ENCODE measurements at places on chromosomes 7 and 10. TPM values are rescaled to one million over a fixed set of nuclear protein-coding genes. Genes with fewer than 3 reads are reported as not detected.

GRCh38 chr10:1608851-1609647 is 128.3 kb downstream of the ADARB2 start:
- no peak overlapping the region for H3K27ac ChIP-seq
- no peaks in the 10 kb centered on the region for H3K36me3 ChIP-seq
- no peak for DNase-seq
- peaks cover 7% of the 10 kb centered on the region for H3K27me3 ChIP-seq
- H3K4me3 ChIP-seq = no peak overlapping the region

DNA sequence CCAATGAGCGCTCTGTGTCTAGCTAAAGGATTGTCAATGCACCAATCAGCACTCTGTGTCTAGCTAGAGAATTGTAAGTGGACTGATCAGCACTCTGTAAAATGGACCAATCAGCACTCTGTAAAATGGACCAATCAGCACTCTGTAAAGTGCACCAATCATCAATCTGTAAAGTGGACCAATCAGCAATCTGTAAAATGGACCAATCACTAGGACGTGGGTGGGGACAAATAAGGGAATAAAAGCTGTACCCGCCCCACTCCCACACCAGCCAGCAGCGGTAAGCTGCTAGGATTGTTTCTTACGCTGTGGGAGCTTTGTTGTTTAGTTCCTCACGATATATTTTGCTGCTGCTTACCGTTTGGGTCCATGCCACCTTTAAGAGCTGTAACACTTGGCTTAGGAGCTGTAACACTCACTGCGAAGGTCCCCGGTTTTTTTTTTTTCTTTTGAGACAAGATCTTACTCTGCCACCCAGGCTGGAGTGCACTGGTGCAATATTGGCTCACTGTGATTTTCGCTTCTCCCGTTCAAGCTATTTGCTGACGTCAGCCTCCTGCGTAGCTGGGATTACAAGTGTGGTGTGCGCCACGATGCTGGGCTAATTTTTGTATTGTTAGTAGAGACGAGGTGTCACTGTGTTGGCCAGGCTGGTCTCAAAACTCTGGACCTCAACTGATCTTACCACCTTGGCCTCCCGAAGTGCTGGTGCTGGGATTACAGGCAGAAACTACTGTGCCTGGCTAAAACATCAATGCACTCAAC is 184.8 kb downstream of the PTPN20 start:
- H3K4me1 ChIP-seq = no peaks in the 10 kb centered on the region
- H3K27me3 ChIP-seq = no peaks in the 10 kb centered on the region
- H3K27ac ChIP-seq = no peak overlapping the region
- H3K36me3 ChIP-seq = no peaks in the 10 kb centered on the region
- DNase-seq = no peak
- H3K4me3 ChIP-seq = no peak overlapping the region

DNA sequence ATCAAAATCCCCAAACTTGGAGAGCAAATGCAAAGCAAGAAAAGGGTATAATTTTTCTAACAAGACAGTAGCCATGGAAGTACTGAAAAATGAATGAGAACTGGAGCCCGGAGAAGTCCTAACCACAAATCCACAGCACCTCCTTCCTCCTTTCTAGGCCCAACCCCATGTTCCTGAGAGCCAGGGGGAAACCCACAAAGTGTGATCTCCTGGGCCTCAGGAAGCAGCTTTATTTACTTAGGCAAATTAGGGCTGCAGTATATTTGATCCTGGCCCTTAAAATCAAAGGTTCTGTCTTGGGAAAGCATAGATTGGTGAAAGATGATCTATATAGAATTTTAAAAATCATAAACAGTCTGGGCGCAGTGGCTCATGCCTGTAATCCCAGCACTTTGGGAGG is 103.0 kb downstream of the DOCK4 start:
- H3K4me3 ChIP-seq = no peak overlapping the region
- peaks cover 33% of the 10 kb centered on the region for H3K4me1 ChIP-seq
- no peaks in the 10 kb centered on the region for H3K36me3 ChIP-seq
- no peak for DNase-seq

- no peaks in the 10 kb centered on the region for H3K27me3 ChIP-seq
- H3K4me1 ChIP-seq = no peaks in the 10 kb centered on the region
- no peaks in the 10 kb centered on the region for H3K36me3 ChIP-seq
- H3K27ac ChIP-seq = no peak overlapping the region
- no peak overlapping the region for H3K4me3 ChIP-seq
- peak; percentile 25 for DNase-seq
These were observed 14.8 kb downstream of the NACAD start for GRCh38 chr7:45073786-45074527.

GRCh38 chr10:116774728-116775151 is 32.4 kb upstream of the HSPA12A start:
- no peak overlapping the region for H3K4me3 ChIP-seq
- H3K4me1 ChIP-seq = no peaks in the 10 kb centered on the region
- no peak for DNase-seq
- no peaks in the 10 kb centered on the region for H3K27me3 ChIP-seq
- no peak overlapping the region for H3K27ac ChIP-seq

Gene SPDYE6
- polyA plus RNA-seq = 10.0 TPM

Gene NPY
- 0.38 TPM for polyA plus RNA-seq

Gene CHCHD1
- polyA plus RNA-seq = 35.8 TPM

Gene TRPV6
- 6.0 TPM for polyA plus RNA-seq

Gene TMEM236
- polyA plus RNA-seq = 0.65 TPM

Data from left lung (tissue), 14 donors.